PC-9 (cell line): ENCODE measurements at places on chromosomes 4 and X.
A peak's percentile ranks its signal among the peaks of the same experiment; 100 is the strongest.

DNA sequence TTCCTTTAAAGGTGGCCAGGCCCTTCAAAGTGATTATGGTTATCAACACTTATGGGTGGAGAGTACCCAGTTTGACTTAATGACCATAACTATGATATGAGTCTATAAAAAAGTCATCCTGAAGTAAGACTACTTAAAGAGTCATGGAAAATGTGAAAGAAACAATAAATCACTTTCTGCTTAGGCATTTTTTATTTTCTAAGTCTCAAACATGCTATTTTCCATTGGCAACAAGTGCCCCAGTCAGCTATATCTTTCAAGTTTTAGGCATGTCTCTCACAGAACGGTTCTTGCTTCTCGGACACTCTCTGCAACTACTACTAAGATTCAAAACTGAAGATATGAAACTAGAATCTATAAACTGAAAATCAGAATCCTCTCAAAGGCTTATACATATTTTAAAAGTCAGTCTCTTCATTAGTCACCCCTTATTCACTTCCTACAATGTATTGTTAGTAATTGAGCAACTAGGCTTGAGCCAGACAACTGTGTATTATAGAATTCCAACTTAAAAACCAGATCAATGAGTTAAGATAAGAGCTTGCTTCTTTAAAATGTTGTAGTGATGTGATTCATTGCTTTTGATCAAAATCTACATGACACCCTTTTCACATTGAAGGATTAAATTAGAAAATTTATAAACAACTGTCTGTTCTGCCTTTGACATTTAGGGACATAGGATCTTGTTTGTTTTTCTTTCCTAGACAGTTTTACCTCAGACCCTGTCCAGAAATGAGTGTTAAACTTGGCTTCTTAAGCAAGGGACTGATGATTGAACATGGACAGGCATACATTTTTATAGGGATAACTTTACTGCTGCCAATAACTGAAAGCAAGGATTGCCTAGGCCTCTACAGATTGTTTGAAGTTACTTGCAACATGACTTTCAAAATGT is 2.9 kb downstream of the ANTXR2 start:
- DNase-seq = peak; percentile 41

GRCh38 chr4:48254381-48255071 is 15.1 kb downstream of the TEC start:
- no peak for DNase-seq

- no peak for DNase-seq
These were observed at the start of gene FAM149A for GRCh38 chr4:186104114-186104889. FAM149A (plus strand) TSS chr4:186104704.

DNA sequence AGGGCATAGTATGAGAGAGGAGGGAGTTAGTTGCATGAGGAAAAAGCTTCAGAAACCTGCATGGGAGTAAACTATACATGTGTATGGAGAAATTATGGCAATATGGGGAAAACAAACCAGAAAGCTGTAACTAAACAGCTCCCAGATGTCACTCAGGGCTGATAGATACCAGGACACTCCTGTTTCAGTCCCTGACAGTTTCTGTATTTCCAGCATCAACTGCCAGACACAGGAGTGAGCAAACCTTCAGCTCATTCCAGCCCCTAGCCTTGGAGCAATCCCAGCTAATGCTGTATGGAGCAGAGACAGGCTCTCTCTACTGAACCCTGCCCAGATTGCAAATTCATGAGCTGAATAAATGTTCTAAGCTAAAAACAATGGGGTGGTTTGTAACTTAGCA is 382.9 kb upstream of the MAGEB18 start:
- DNase-seq = no peak

- no peak for DNase-seq
These were observed 9.3 kb upstream of the GRPR start for GRCh38 chrX:16113978-16114565.

- DNase-seq = no peak
These were observed 96.6 kb upstream of the DMD start for GRCh38 chrX:33307911-33308354.

DNA sequence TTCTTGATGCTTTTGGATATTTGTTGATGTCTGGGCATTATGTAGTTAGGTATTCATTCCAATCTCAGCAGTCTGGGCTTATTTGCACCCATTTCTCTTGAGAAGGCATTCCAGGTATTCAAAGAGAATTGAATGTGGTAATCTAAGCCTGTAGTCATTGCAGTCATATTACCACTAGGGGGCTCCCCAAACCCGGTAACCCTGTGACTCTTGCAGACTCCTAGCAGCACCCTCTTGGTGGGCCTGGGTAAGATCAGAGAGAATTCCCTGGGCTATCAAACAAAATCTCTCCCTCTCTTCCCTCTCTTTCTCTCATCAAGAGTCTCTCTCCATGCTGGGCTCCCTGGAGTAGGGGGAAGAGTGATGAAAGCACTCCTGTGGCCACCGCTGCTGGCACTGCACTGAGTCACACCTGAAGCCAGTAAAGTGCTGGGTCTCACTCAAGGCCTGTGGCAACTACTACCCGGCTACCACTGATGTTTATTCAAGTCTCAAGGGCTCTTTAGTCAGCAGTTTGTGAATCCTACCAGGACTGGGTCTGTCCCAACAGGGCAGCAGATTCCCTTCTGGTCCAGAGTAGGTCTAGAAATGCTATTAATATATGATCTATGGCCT is 187.7 kb upstream of the NUDT10 start:
- DNase-seq = peak; percentile 3

GRCh38 chrX:21781525-21781924 is 23.6 kb upstream of the SMPX start:
- no peak for DNase-seq

GRCh38 chrX:28880136-28880535 is 292.9 kb downstream of the IL1RAPL1 start:
- DNase-seq = no peak

GRCh38 chr4:144906181-144906925 is 191.6 kb downstream of the ANAPC10 start:
- no peak for DNase-seq

- DNase-seq = no peak
These were observed 2.8 kb downstream of the SH3D19 start for GRCh38 chr4:151322570-151322969.

DNA sequence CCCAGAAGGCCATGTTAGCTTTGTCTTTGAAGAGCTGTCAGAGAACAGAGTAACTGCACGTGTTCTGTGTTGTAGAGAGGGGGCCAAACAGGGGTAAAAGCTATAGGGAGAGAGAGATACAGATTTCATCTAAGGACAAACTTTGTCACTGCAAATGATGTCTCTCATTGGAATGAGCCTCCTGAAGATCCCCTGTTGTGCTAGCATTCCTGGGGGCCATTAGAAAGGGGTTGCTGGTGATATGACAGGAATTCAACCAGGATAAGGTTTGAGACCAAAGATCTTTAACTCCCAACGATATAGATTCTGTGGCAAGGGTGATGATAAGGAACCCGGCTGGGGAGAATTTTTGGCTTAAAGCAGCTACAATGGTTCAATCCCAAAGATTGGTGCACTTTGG is 16.8 kb downstream of the MID1 start:
- DNase-seq = no peak

- DNase-seq = no peak
These were observed at the start of gene LRP2BP for GRCh38 chr4:185395238-185395955. LRP2BP (minus strand) TSS chr4:185395924; CDS start chr4:185378186, 17,738 bp downstream.

DNA sequence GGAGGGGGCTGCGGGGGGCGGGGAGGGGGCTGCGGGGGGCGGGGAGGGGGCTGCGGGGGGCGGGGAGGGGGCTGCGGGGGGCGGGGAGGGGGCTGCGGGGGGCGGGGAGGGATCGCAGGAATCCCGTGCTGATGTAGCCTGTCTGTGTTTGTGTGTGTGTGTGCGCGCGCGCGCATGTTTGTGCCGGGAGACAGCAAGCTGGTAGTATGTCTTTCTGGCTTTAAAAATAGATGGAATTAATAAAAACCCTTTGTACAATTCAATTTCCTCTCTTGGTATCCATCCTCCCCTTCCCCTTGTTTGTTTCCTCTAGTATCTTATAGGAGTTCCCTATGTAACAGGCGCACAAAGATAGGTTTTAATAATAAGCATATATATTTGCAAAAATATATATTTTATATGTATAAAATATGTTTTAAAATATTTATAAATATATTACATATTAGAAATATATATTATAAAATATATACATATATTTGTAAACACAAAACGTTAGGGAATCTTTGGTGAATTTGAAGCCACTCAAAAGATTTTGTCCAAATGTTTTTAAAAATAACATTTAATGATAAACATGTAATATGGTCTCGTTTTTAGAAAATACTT is 782 bp downstream of the ARHGAP24 start:
- no peak for DNase-seq

DNA sequence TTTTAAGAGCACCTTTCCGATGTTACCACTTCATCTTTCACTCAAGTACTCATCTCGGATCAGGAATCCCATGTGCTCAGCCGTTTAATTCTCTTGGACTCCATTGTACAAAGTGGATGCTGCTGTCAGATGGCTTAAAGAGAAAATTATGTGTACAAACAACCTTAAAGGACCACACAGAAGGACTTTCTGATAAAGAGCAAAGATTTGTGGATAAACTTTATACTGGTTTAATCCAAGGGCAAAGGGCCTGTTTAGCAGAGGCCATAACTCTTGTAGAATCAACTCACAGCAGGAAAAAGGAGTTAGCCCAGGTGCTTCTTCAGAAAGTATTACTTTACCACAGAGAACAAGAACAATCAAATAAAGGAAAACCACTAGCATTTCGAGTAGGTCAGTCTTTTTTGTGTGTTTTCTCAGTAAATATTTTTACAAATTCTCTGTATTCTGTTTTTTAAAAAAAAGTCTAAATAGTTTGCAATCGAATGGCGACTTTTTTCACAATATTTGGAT is 20.1 kb downstream of the MMAA start:
- DNase-seq = no peak

- no peak for DNase-seq
These were observed 72.6 kb downstream of the GATB start for GRCh38 chr4:151688003-151688784.

DNA sequence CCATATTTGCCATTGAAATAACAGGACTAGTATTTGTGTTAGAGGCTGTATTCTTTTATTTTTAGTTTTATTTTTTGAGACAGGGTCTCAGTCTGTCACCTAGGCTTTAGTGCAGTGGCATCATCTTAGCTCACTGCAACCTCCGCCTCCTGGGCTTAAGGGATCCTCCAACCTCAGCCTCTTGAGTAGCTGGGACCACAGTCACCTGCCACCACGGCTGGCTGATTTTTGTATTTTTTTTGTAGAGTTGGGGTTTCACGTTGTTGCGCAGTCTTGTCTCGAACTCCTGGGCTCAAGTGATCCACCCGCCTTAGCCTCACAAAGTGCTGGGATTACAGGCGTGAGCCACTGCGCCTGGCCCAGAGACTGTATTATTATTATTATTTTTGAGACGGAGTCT is 15.3 kb downstream of the TMEM131L start:
- DNase-seq = no peak

GRCh38 chr4:37725718-37726117 is 39.5 kb upstream of the RELL1 start:
- no peak for DNase-seq

DNA sequence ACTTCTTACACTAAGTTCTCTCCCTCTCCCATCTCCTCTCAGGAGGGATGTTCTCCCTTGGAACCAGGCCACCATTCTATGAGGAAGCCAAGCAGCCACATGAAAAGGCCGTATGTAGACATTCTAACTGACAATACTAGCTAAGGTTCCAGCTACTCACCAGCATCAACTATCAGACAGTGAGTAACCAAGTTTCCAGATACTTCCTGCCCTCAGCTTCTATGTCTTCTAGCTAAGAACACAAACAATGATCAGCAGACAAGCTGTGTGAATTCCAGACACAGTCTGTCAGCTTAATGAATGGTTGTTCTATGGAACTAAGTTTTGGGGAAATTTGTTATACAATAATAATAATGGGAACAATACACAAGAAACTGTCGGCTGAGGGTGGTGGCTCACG is 50.8 kb downstream of the SMIM14 start:
- no peak for DNase-seq

DNA sequence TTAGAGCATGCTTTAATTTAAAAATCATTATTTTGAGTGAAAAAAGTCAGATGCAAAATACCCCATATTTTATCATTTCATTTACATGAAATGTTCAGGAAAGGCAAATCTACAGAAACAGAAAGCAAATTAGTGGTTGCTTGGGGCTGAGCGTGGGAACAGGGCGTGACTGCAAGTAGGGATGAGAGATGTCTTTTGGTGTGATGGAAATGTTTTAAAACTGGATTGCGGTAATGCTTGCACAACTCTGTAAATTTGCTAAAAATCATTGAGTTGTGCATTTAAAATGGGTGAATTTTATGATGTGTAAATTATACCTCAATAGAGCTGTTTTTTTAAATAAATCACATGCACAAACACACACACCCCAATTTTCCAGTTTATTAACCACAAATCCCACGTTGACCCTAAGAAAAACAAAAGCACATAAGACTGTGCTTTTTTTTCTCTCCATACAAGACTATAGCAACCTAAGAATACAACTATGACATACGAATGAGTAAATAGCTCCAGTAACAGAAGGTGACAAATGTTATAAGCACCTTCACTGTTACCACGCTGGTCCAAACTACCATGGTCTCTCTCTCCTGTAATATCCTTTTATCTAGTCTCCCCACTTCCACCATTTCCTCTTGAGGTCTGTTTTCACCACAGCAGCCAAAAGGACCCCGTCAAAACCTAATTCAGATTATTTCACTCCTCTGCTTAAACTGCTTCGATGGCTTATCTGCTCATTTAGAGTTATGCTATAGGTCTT is 37.2 kb downstream of the FRMD7 start:
- no peak for DNase-seq

DNA sequence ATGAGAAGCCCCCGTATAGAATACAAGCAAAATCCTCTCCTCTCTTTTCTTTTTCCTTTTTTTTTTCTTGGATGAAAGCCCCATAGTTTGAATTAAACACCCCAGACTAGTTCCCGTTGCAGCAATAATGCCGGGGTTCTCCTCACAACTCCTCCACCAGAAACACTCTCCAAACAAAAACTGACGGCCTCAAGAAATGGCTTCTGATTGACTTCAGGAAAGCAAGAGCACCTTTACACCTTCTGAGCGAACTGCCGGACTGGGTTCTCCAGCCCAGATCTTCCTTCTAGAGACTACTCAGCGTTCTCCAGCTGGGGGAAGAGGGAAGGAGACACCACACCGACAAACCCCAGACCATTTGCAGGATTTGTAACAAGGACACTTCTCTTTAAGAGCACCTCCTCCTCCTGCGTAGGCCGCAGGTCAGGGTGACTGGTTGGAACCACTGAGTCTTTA is 4.0 kb downstream of the HAND2 start:
- DNase-seq = no peak

DNA sequence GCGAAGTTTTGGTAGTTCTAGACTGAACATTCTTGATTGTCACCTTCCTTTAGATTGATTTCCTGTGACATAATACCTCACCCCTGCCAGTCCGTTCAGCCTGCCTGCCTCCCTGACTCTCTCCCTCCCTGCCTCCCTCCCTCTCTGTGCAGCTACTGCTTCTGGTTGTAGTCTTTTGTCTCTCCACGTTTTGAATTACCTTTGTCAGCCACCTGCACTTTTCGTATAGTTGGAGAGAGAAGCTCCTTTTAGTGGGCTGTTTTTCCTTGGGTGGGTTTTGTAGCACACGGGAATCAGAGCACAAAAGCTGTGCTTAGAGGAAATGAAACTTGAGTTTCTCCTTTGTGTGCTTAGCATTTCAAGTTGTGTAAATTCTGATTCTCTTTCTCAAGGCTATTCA is 32.6 kb upstream of the MSMO1 start:
- DNase-seq = no peak

- no peak for DNase-seq
These were observed 712 bp downstream of the PNPLA4 start for GRCh38 chrX:7926501-7926900.

- DNase-seq = no peak
These were observed 1047.6 kb downstream of the TECRL start for GRCh38 chr4:63361628-63362027.

- DNase-seq = no peak
These were observed 532.2 kb upstream of the AGA start for GRCh38 chr4:177974461-177974860.
